Stimulated activated CD8-positive, alpha-beta memory T cell treated with anti-CD3 and anti-CD28 coated beads, Interleukin-4, amount 100 ng/mL, for 1 hour (primary cell): ENCODE measurements at places on chromosomes 6 and 20.

- no peak for DNase-seq
Measured at GRCh38 chr6:129189266-129189665, 306.3 kb downstream of the LAMA2 start.

- DNase-seq, result no peak
Measured at GRCh38 chr6:44742201-44742600, 354.7 kb downstream of the CDC5L start.

DNA sequence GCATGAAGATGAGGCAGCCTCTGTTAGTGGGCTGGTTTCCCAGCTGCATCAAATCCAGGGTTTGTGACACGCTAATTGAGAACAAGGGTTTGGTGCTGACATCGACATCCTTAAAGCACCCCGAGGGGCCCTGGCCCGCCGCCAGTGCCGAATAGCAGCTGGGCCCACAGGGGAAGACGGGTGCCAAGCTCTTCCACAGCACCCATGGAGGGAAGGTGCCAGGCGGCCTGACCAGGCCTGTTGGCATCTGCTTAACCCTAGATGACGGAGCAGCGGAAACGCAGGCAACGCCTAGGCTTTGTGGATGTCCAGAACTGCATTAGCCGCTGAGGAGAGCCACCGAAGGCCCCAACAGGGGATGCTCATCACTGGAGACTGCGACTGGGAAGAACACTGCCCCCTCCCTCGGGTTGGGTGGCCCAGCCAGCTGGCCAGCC lies 16.0 kb downstream of the UQCC2 start:
- no peak for DNase-seq

- no peak for DNase-seq
Measured at GRCh38 chr6:75926293-75927168, 145.9 kb downstream of the IMPG1 start.

- DNase-seq, result no peak
Measured at GRCh38 chr6:83847179-83847578, 6.0 kb upstream of the RIPPLY2 start.

DNA sequence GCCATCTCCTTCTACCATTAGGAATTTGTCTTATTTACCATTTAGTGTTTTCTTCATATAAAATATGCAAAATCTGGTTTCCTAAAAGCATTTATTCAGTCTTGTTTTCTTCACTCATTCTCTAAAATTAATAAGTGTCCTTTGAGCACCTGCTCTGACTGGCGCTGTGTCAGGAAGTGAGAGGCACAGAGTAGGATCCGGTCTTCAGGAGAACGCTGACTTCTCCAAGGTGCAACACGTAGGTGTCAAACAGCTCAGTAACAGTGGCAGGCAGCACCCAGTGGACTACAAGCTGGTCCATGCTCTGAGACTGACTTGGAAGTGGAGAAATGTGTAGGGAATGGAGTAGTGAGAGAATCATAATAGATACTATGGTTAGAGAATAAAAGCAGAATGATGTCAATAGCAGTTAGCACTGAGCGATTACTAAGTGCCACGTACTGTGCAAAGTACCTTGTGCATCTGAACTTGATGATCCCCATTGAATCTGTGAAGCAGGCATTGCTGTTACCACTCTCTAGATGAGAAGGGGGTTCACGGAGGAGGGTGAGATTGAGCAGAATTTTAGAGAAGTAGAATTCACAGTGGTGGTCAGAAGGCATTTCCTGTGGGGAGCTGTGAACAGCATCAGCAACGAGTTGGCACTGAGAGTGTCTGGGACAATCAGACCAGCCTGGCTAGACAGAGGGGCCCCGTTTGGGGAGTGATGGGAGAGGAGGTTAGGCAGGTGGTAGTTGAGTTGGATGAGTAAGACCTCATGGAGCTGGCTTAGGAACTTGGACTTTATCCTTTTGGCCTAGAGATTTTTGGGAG lies 569.8 kb downstream of the QKI start:
- no peak for DNase-seq

- no peak for DNase-seq
Measured at GRCh38 chr6:24228681-24229255, 102.8 kb downstream of the NRSN1 start.

GRCh38 chr20:38591474-38592410 lies 9.9 kb upstream of the ARHGAP40 start:
- DNase-seq, result no peak

DNA sequence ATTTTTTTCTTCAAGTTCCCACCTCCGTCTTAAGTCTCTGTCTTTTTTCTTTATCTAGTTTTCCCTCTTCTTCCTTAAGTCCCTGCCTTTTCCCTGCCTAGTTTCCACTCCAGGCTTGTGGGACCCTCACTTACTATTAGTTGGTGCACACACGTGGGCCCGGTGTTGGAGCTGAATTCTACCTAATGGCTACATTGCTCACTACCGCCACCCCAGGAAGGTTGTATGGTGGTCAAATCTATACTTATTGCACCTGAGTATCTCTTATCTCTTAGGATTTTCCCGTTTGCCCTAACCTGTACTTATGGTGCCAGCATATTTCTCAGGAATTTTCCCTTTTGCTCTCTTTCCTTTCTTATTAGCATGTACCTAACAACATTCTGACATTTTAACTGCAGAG lies 692.8 kb downstream of the EPM2A start:
- no peak for DNase-seq
